ENCODE measurements at places on chromosomes 6 and 20. TPM values are rescaled to one million over a fixed set of nuclear protein-coding genes. Genes with fewer than 3 reads are reported as not detected.

The TREM2 gene
- total RNA-seq: not detected

The ELOVL2 gene
- not detected for total RNA-seq

The RNF182 gene
- not detected for total RNA-seq

- peak; percentile 80 for DNase-seq
Observed at GRCh38 chr20:48620507-48621375, 207.1 kb downstream of the PREX1 start.

GRCh38 chr6:52511572-52512151 lies 65.2 kb downstream of the TRAM2 start:
- DNase-seq: no peak

The OPN5 gene
- not detected for total RNA-seq

Measured in activated CD8-positive, alpha-beta T cell treated with anti-CD3 and anti-CD28 coated beads, Interleukin-2, amount 10 ng/mL, durations not matched to agents 7 days and 5 days (primary cell).